Stimulated activated CD8-positive, alpha-beta memory T cell treated with anti-CD3 and anti-CD28 coated beads, Interleukin-15, amount 100 ng/mL, for 4 hours (primary cell): ENCODE measurements at places on chromosomes 5 and 9.

- DNase-seq: no peak
These were observed 70.5 kb downstream of the ADAMTSL1 start for GRCh38 chr9:18544456-18544855.

DNA sequence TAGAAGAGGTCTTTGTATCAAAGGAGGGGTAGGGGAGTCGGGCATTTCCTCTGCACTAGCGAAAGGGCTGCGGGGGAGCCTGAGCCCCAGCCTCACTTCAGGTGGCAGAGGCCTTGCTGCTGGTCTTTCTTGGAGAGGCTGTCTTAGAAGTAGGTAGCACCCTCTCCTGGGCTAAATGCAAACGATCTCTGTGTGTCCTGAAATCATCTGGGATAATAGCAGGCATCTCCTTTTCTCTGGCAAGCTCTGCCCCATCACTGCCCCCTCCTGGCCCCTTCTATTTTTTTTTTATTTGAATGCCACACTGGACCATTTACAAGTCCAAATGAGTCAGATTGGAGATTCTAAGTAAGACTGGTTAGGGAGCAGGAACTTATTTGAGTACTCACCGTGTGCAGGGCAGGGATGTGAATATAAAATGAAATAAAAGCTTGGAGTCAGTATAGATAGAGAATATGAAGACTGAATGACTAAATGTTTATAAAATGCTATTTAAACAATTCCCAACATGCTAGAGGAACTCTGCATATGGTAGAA is 137.1 kb downstream of the FGF1 start:
- no peak for DNase-seq

GRCh38 chr9:115099901-115100300 is 18.1 kb downstream of the TNC start:
- no peak for DNase-seq

GRCh38 chr9:75699017-75699416 is 191.5 kb upstream of the PCSK5 start:
- no peak for DNase-seq

DNA sequence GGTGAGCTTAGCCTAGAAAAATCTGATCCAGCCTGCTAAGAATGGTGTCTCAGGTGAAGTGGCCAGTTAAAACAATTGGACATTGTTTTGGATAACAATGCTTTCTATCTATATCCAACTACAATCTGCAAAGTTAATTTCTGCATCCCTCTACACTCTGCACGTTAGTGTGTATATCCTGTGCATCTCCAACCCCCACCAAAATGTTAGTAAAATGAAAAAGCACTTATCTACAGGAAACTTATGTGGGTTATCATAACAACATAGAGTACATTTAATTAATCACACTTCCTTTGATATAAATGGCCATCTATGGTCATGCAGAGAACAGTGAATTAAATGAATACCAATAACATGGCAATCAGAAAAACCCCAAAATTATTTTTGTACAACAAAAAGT is 158.7 kb downstream of the NFIB start:
- DNase-seq: no peak
